ENCODE measurements at places on chromosomes 2 and 18. TPM values are rescaled to one million over a fixed set of nuclear protein-coding genes. Genes with fewer than 3 reads are reported as not detected.

TGFA gene
- 50.1 TPM for total RNA-seq

CAPN13 gene
- total RNA-seq = 0.25 TPM

CD226 gene
- 1.2 TPM for total RNA-seq

MAPRE3 gene
- 12.1 TPM for total RNA-seq

DYTN gene
- not detected for total RNA-seq

- DNase-seq = no peak
These were observed 203.3 kb upstream of the SPOPL start for GRCh38 chr2:138298120-138298814.

IL1R2 gene
- total RNA-seq = 0.52 TPM

DNA sequence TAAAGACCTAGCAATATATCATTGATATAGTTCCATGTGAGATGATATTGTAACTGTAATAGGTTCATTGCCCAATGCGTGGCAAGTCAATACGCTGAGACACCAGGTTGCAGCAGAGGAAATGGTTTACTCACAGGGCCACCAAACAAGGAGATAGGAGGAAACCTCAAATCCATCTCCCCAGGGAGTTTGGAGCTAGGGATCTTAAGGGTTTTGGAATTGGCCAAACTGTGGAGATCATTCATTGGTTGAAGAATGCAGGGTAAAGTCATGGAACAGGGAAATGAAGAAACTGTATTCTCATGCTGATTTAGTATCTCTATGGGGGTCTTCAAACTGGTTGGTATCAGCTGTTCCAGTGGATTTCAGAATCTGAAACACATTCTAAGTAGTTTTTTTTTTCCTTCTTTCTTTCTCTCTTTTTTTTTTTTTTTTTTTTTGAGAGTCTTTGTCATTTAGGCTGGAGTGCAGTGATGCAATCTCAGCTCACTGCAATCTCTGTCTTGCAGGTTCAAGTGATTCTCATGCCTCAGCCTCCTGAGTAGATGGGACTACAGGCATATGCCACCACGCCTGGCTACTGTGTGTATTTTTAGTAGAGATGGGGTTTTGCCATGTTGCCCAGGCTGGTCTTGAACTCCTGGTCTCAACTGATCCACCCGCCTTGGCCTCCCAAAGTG is 30.7 kb upstream of the PPM1B start:
- DNase-seq = no peak

KIF1A gene
- total RNA-seq = 0.27 TPM

PASK gene
- total RNA-seq = 45.8 TPM

- no peak for DNase-seq
These were observed 74.6 kb downstream of the COL5A2 start for GRCh38 chr2:189104934-189105333.

TLX2 gene
- total RNA-seq = not detected

DNA sequence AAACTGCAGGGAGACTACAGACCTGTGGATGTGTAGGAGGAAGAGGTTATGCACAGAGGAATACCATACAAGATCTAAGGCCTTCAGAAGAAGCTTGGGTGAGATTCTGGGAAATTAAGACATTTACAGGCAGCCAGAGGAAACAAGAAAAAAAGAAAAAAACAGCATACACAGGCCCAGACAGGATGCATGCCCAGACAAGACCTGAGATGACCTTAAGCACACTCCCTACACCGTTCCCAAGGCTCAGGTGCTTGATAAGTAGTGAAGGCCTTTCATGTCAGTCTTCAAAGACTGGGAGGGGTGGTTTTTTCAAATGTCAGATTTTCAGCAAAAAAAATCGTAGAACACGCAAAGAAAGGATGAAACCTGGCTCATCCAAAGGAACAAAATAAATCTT is 83.0 kb downstream of the CCDC138 start:
- DNase-seq = no peak

DNA sequence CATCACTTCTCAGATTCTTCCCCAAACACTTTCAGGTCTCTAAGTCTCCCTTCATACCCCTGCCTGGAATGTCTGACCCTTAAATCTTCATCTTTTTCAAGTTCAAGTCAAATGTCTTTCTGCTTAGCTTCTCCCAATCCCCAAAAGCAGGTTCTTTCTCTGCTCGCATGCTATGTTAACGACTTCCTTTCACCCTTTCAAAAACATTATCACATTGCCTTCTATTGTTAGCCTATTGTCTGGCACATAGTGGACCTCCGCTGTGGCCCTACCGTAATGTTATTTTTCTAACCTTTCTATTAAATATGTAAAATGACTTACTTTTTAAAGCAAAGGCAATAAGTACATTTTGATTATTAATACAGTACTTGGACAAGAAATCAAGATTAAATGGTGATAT is 2.2 kb downstream of the CDKL4 start:
- DNase-seq = no peak

DNA sequence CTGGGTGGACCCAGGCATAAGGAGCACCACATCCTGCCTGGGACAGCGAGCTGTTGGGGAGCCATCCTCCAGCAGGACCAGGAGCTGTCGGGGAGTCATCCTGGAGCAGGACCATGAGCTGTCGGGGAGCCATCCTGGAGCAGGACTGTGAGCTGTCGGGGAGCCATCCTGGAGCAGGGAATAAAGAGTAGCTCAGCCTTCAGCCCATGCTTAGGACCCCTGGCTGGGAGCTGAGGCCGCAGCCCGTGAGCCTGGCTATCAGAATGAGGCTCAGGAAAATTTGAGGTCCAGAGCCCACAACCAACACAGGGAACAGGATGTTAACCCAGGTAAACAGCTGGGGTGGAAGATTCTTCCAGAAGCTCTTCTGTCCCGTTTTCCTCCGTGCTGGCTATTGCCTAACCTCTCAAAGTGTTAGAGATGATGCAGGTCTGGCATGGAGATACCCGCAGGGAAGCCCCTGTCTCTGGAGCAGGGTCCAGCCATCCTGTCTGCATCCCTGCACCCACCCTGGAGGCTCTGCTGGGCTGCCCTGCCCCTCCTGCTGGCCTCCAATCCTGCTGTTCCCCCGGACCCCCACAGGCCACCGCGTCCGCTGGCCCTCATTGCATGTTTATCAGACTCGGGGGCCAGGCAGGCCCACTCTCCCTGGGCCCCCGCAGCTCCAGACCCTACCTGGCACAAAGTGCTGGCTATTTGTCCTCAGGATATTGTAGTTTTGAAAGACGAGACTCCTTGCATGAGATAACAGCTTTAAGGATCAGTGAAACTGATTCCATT is 243.5 kb upstream of the MYT1L start:
- DNase-seq = no peak

GRCh38 chr2:12415536-12415935 is 301.2 kb upstream of the TRIB2 start:
- no peak for DNase-seq

GRCh38 chr18:61546590-61546989 is 213.4 kb downstream of the CDH20 start:
- peak; percentile 7 for DNase-seq

FRZB gene
- 0.49 TPM for total RNA-seq

DNA sequence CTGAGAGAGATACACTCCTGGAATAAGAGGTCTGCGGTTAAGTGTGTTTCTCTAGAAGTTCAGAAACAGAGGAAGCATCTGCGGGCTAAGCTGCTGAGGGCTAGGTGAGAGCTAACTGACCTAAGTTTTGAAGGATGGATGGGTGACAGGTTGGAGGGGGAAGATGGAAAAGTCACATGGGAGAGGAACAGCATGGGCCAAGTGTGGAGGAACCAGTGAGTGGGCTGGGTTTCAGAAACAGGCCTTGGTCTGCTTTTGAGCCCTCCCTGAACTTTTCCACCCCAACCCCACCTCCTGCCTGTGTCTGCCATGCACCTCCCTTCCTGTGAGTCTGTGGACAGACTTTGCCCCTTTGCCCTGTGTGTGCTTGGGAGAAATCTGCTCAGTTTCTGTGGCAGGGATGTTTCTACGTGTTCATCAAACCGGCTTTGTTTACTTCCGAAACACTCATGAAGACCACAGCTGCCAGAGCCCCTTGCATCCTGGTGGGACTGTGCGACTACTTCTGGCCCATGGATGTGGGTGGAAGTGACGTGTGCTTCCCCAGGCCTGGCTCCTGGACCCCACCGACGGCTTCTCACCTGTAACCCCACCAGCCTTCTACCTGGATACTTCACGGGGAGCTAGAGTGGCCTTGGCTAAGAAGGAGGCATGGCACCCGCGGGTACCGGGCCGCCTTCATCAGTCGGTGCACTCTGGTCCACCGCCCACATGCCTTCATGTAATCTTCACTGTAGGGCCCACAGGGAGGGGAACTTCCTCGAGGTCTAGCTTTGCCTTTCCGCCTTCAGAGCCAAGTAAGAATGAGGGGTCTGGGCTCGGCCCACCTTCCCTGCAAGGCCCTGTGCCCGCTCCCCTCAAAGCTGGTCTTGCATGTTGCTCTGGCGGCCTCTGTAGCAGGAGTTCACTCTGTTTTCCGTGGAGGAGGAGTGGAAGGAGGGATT is 1.4 kb upstream of the HPCAL1 start:
- DNase-seq = no peak

GRCh38 chr18:11392292-11392691 is 217.1 kb upstream of the SLC35G4 start:
- DNase-seq = peak; percentile 43

- DNase-seq = no peak
These were observed 2.7 kb upstream of the SLC23A3 start for GRCh38 chr2:219172231-219173154.
